Stimulated activated CD4-positive, alpha-beta T cell treated with anti-CD3 and anti-CD28 coated beads, Interleukin-15, amount 100 ng/mL, for 24 hours (primary cell): ENCODE measurements at places on chromosomes 6 and 20.

- DNase-seq, result no peak
These were observed 27.1 kb downstream of the TOP1 start for GRCh38 chr20:41055679-41056078.

GRCh38 chr6:15435468-15435867 lies 189.6 kb downstream of the JARID2 start:
- DNase-seq, result no peak

DNA sequence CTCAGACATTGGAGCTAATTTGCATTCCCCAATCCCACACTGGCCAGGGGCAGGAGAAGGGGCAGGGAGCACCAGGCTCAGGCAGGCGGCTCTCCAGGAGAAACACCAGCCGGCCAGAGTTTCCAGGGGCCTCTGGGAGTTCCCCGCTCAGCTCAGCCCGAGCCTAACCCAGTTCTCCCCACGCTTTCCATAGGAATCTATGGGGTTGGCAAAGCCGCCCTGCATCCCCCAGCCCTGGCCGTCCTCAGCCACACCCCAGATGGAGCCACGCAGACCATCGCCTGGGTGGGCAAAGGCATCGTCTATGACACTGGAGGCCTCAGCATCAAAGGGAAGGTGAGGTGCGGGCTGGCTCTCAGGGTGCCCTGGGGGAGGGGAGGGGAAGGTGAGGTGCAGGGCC lies 8.2 kb downstream of the NPEPL1 start:
- DNase-seq, result no peak

DNA sequence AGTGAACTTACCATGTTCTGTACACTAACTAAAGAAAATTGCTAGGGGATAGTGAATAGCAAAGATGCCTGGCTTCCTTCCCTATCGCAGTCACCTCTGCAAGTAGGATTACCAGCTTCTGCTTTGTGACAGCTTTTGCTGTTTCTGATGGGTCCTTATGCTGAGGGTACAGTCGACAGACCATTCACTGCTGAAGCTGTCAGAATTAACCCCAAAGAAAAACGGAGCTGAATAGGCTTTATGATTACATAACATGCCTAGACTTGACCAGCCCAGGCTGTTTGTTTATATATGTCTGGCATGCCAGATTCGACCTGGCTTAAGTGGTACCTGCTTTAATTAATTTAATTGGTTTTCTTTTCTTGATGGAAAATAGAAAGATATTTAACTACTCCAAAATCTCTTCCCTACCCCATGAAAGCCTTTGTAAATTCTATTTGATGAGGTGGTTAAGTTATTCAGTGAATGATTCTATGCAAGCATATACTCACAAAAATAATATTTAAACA lies 21.7 kb upstream of the PRELID3B start:
- DNase-seq, result no peak

DNA sequence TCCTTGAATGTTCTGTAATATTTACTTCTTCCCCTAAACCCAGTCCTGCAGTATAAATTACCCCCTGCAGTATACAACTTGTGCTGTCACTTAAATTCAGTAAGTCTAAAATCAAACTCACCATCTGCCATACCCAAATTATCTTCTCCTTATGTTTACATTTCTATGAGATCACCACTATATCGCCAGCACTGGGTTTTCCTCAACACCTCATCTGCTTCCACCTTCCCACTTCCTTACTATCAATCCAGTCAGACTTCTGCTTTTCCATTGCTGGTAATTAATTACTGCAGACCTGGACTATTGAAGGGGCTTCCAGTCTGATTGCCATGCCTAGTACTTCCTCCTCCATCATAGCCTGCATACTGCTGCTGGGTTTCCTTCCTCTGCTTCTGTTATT lies 15.2 kb downstream of the EFHC1 start:
- no peak for DNase-seq

DNA sequence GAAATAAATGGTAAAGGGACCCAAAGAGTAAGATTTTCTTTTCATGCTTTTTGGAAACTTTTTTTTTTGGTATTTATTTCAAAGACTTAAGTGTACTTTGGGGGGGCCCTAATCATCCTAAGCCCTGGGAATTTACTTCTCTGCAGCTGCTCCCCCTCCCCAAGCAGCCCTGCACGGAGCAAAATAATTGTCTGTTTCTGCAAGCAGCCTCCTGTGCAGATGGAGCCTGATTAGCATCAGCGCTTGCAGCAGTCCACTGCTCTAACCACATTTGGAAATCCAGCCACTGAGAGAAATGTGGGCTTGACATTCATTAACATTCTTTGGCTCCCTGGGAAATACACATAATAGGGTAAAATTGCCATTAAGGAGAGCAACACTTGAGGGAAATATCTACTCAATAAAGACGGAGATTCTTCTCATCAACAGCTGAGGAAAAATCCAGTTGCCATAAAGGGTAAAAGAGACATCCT lies 309.2 kb upstream of the MAP3K7 start:
- no peak for DNase-seq

- peak; percentile 50 for DNase-seq
These were observed 39.0 kb downstream of the MAS1 start for GRCh38 chr6:159929819-159930218.

DNA sequence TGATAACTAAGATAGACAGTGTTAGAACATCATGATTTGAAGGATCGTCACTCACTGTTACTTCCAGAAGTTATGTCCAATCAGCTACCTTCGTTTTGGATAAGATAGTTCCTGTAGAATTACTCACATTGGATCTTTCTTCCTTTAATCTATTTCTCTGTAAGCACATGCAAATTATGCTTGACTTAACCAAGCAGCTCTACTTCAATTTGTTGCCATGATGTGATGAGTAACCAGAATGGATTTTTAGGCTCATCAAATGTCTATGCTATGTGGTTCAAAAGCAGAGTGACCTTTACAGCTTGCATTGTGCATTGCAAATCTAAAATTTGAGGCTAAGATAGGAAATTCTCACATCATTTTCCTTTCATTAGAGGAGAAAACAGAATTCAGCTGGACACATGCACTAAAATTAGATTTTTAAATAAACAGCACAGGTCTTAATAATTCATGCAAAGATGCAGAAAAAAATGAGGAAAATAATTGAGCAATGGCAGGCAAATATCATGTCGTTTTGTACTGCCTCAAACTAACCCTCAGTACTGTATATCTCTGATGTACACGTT lies 76.7 kb upstream of the ZFP64 start:
- DNase-seq, result no peak

- peak; percentile 83 for DNase-seq
These were observed 38.8 kb downstream of the SRC start for GRCh38 chr20:37384683-37385174.
